ENCODE measurements at places on chromosomes 3 and 15.

- no peak for DNase-seq
These were observed 3.7 kb downstream of the IFT80 start for GRCh38 chr3:160395297-160395696.

GRCh38 chr3:105553851-105554250 lies 187.1 kb downstream of the ALCAM start:
- DNase-seq: no peak

DNA sequence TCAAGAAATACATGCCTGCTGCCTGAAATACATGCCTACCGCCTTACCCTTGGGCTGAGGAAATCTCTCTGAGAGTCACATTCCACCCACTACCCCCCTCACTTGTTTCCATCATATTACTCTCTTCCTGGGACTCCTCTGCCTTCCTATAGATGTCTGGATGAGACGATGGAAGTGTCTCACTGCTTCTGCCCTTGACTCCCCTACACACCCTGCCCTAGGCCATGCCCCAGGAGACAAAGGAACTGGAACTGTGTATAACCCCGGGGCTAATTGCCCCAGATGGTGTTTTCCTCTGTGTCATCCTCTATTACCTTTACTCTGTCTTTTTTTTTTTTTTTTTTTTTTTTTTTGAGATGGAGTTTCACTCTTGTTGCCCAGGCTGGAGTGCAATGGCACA lies 102.0 kb downstream of the GTPBP8 start:
- DNase-seq: no peak

DNA sequence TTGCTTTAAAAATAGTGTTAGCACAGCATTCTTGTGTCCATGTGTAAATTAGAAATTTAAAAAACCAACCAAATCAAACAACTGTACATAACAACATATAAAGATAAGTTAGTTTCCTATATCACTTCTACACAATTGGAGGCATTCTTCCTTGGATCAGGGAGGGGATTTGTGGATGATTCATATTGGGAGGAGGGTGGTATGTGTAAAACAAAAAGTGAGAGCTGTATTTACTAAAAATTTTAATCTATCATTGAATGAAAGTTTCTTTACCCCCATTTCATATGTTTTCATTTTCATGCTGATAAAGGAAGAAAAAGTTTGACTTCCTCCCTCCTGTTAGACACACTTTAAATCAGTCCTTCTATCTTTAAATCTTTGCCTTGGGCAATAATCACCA lies 325.0 kb downstream of the SATB1 start:
- no peak for DNase-seq

- no peak for DNase-seq
These were observed 16.1 kb downstream of the ZNF106 start for GRCh38 chr15:42474827-42475226.

DNA sequence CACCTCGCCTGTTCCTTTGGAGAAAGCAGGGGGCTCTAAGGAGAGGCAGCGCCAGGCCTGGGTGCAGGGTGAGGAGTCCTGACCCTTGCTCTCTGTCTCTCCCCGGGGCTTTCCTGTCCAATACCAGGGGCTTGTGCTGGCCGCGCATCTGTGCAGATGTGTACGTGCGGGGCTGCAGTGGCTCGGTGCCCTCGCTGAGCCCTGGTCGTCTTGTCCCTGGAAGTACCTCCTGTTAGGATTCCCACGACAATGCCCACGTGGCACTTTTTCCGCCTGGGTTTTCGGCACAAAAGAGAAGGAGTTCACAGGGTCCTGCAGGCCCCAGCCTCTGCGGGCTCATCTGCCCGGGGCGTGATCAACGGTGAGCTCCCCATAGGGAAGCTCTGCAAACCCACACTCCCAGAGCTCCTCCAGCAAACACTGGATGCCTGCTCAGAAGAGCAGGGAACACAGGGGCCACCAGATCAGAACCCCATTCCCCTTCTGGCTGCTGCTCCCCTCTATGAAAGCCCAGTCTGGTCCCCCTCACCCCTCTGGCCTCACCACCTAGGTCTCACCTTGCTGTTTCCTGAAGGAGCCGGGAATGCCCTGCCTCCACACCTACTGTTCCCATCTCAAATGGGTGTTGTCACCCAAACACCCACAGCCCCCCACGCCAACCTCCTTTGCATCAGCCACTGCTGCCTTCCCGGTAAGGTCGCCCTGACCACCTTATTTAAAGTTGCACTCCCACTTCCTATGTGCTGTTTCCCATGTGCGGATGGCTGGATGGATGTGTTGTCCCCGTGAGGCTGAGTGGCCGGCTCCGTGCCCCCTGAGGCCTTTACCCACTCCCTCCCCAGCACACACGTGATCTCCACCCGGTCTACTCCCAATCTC lies 62.6 kb upstream of the PRR20G start:
- no peak for DNase-seq

GRCh38 chr3:11565932-11566331 lies 77.8 kb downstream of the VGLL4 start:
- no peak for DNase-seq

GRCh38 chr3:59545374-59545773 lies 495.5 kb upstream of the CFAP20DC start:
- DNase-seq: no peak

DNA sequence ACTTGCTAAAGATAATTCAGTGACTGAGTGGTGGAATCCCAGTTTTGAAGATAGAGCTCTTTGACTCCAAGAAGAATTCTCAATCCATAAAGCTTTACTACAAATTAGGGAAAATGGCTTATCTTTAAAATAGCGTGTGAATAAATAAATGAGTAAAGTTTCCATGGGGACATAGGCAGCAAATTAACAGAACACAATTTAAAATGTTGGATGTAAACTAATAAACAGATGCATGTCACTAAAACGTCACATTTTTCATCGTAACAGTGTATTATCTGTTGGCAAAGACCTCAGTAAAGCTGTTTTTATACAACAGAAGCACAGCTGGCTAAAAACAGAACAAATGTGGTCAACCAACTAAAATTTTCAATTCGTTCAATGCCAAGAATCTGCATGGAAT lies 913.9 kb upstream of the CFAP20DC start:
- no peak for DNase-seq

DNA sequence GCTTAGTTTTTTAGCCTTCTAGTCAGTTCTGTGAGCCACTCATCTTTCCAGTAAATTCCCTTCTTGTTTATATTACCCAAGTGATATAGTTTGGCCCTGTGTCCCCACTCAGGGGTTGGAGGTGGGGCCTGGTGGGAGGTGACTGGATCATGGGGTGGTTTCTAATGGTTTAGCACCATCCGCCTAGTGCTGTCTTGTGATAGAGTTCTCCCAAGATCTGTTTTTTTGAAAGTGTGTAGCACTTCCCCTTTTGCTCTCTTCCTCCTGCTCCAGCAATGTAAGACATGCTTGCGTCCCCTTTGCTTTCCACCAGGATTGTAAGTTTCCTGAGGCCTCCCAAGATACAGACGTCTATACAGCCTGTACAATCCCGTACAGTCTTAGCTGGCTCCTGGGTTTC lies 53.7 kb upstream of the INO80 start:
- DNase-seq: no peak

DNA sequence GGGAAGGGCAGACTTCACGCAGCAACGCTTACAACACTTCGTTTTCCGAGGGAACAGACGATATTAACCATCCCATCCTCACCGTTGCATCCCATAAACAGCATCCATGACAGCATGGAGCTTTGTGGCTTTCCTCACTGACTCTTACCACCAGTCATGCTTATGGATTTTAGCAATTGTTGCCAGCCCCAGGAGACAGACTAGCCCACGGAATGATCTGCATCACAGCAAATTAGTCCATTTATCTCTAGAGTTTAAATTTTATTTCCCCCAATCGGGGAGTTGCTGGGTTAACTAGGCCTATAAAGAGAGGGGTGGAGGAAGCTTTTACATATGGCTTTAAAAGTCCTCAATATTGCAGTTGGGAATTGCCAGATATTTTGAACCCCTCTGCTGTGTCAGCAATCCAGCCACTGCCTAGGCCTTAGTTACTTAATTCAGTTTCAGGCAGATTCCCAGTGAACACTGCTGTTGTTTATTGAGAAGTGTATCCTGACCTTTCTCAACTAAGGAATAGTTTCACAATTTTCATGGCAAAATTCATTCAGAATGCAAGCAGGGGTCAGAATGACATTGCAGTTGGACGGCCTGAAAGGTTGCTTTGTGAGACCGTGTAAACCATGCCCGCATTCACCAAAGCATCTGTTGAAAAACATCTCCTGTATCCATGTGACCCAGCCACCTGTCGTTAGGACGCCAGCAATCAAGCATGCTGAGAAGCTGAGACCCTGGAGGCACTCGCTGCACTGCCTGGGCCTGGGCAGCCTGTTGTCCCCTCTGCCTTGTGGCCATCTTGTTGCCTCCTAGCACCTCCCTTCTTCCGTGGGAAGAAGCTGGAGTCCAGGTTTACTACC lies 397.4 kb upstream of the TPM1 start:
- no peak for DNase-seq

DNA sequence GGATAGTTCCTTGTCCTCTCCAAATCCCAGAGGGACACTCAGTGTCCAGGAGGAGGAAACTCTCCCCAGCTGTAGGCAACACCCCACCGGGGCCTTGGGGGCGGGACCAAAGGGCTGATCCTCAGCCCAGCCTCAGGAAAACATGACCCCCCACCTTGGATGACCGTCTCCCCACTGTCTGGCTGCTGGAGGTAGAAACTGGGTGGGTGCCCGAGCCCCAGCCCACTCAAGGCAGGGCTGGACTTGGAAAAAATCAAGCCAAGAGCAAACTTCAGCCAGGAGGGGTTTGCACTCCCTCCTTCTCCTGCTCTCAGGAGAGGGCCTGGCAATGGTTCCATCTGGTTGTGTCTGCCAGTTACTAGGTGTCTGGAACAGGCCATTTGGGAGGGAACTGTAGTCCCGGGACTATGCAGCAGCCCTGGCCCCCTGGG lies 3.6 kb upstream of the RASL12 start:
- DNase-seq: no peak

DNA sequence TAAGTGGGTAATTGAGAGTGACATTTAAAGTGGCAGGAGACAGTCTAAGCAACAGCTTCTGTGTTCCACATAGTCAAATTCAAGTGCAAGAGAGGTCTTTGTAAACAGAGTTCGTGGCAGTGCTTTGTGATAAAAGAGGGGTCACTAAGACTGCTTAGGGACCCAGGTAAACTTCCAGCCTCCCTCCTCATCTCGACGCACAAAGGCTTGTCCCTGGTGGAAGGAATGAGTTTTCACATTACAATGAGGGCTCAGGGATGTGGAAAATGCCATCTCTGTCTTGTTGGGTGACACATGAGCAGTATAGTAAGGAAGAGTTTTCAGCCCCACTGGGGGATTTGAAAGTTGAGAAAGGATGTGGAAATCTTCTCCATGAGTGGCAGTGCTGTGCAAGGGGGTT lies 7.3 kb downstream of the GMNC start:
- no peak for DNase-seq

GRCh38 chr15:95503640-95504225 lies 826.8 kb upstream of the NR2F2 start:
- DNase-seq: no peak

DNA sequence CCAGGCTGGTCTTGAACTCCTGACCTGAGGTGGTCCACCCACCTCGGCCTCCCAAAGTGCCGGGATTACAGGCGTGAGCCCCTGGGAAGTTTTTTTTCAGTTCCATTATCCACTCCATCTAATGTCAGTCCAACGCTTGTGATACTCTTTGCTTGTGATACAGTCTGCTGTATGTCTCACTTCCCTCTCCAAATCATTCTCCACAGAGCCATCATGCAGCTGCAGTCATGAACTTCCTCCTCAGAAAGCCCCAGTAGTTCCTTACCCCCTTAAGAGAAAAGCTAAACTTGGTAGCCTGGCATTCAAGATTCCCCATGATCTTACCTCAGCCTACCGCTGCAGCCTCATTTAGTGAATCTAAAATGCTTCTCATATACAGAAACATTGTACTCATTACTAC lies 2.3 kb downstream of the ARPC4 start:
- DNase-seq: peak; percentile 68

GRCh38 chr15:60020736-60021135 lies 16.6 kb downstream of the FOXB1 start:
- DNase-seq: no peak

DNA sequence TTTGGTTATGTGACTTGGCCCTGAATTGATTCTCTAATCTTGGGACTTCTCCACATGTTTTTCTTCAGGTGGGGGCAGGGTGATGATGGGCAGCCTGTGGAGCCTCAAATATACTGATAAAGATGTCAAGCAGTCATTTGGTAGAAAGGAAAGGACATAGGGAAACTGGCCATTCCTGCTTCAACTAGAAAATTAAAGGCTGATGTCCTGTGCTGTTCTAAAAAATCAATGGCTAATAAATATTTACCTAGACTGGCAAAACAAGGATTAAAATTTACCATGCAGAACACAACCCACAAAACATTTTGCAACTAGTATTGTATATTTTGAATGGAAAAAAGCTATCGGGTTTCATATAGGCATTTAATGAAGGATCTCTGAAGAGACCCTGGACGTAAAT lies 133.7 kb downstream of the GADL1 start:
- DNase-seq: no peak

GRCh38 chr3:144585953-144586352 lies 614.3 kb downstream of the DIPK2A start:
- DNase-seq: no peak

GRCh38 chr3:71247958-71248335 lies 335.6 kb downstream of the FOXP1 start:
- DNase-seq: no peak

DNA sequence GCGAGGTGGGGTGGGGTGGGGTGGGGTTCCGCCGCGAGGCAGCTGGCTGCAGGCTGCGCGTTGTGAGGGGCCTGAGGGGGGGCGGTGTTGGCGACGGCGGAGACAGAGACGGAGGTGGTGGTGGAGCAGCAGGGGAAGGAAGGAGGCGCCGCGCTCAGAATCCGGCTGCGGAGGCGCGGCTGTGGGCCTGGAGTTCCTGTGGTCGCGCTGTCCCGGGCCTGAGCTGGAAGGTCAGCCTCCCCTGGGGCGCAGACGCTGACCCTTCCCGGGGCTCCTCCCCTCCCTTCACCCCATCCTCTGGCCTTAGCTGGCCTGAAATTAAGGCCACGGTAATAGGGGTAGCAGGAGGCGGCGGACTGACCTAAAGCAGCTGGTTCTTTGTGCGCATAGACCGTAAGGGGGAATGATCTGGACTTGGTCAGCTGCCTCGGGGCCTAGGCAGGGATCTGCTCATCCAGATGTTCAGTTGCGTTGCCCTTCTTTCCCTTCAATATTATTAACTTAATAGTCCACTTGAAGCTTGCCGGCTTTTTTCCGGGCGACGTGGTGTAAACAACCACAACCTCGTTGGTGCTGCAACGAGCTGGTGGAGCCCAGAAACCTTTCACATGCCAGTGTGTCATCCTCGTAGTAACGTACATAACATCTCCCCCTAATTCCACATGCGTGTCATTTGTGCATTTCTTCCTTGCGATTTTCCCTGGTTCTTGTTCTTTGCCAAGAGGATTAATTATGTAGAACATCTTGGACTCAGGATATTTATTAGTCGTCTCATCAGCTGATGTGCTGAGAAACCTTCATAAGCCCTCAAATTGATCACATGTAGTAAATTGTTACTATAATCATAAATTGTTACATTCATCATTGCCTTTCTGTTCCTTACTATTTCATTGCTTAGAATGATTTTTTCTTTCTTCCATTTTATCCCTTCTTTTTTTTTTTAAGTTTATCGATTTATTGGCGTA lies 626 bp downstream of the SEC62 start:
- DNase-seq: no peak

- no peak for DNase-seq
These were observed 812.4 kb upstream of the DPPA4 start for GRCh38 chr3:110149763-110150162.
